Muscle of back (tissue), 13 donors: ENCODE measurements at places on chromosomes 7 and 10. TPM values are rescaled to one million over a fixed set of nuclear protein-coding genes. Genes with fewer than 3 reads are reported as not detected.

DNA sequence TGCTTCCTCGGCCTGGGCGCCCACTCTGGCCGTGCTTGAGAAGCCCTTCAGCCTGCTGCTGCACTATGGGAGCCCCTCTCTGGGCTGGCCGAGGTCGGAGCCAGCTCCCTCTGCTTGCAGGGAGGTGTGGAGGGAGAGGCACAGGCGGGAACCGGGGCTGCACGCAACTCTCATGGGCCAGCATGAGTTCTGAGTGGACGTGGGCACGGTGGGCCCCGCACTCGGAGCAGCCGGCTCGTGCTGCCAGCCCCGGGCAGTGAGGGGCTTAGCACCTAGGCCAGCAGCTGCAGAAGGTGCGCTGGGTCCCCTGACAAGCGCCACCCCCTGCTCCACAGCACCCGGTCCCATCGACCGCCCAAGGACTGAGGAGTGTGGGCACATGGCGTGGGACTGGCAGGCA lies 9.0 kb upstream of the PDK4 start:
- no peak for DNase-seq

DNA sequence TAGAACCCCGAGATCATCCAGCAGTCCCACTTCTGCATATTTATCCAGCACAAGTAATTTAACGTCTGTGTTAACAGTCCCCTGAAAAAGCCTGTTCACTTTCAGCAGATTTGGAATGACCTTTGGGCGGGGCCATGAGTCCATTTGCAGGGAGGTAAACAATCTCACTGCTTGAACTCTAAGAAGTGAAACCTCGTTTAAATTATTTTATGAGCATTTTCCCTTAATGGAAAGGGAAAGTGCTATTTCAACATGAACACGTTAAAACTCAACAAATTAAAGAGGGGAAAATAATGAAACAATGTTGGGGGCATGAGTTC lies 282.8 kb downstream of the GATA3 start:
- DNase-seq: no peak

RNF133 gene
- not detected for polyA plus RNA-seq

GRCh38 chr7:139339698-139340036 lies 1.5 kb upstream of the FMC1 start:
- DNase-seq: no peak

DNA sequence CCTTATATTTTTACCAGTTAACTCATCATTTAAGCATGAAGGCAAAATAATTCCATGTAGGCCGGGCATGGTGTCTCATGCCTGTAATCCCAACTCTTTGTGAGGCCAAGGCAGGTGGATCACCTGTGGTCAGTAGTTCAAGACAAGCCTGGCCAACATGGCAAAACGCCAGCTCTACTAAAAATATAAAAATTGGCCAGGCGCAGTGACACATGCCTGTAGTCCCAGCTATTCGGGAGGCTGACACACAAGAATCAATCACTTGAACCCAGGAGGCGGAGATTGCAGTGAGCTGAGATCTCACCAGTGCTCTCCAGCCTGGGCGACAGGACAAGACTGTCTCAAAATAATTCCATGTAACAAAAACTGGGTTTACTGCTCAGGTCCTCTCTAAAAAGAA lies 18.3 kb downstream of the HNRNPA2B1 start:
- DNase-seq: no peak
